ENCODE measurements at places on chromosomes 6 and 20.
A peak's percentile ranks its signal among the peaks of the same experiment; 100 is the strongest.

DNA sequence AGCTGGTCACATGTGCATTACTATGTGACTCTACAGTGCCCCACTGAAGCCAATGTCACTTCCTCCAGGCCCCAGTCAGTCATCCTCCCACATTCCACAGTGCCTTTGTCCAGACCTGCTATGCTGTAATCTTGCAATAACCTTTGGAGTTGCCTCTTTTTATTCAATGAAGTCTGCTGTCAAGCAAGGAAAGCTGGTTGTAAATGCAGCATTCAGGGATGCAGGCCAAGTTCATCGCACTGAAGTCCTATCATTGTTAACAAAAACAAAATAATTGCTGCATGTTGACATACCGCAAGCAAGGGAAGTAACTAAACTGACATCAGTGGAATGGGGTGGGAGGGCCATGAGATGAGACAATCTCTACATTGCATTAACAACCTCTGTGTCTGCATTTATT lies 131.2 kb upstream of the CDYL start:
- DNase-seq, result no peak

DNA sequence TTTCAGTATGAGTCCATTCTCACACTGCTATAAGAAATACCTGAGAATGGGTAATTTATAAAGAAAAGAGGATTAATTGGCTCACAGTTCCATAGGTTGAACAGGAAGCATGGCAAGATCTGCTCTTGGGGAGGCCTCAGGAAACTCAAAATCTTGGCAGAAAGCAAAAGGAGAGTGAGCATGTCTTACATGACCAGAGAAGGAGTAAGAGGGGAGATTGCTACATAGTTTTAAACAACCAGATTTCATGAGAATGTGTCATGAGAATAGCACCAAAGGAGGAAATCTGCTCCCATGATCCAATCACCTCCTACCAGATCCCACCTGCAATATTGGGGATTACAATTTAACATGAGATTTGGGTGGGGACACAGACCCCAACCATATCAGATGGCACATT lies 672.4 kb downstream of the HTR1B start:
- no peak for DNase-seq

DNA sequence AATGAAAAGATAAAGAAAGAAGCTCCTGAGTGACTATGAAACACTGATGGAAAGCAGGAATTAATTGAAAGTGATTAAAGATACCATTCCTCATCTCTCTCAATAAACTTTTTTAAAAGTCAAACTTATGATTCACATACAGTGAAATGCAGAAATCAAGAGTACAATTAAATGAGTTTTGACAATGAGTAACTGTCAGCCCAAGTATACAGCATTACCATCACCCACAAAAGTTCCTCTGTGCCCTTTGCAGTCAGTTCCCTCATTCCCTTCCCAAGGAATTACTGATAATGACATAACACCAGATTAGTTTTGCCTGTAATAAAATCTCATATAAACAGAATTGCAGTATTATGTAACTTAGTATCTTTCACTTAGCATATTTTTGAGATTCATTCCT lies 44.5 kb downstream of the ATG5 start:
- no peak for DNase-seq

GRCh38 chr20:59400708-59401107 lies 100.3 kb downstream of the EDN3 start:
- DNase-seq, result no peak

GRCh38 chr6:10416863-10417641 lies 2.2 kb upstream of the TFAP2A start:
- no peak for DNase-seq

DNA sequence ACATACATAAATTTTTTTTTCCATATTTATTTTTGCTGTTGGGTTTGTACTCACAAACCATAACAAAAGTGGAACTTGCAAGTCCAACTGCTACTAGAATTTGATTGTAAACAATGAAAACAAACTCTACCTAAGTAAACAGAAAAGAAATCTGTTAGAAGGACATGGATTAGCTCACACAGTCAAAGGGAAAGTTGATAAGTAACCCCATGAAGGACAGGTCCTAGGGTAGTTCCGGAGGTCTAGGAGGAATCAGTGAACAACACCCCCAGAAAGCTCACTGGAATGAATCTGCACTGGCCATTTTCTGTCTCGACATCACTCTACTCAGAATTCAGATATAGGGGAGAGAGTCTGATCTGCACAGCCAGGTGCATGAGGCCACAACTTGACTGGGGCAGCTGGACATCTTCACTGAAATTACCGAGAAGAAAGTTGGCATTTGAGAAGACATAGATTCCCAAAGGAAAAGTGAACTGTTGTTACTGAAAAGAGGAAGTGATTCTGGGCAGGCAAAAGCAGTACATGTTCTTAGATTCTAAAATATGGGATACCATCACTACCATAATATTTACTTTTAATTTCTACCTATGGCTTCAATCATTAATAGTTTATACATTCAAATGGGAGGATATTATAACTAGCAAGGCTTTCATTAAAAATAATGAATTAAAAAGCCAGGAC lies 76.4 kb downstream of the HMGN3 start:
- DNase-seq, result no peak

- DNase-seq, result no peak
Measured at GRCh38 chr6:12545619-12546409, 170.8 kb upstream of the PHACTR1 start.

DNA sequence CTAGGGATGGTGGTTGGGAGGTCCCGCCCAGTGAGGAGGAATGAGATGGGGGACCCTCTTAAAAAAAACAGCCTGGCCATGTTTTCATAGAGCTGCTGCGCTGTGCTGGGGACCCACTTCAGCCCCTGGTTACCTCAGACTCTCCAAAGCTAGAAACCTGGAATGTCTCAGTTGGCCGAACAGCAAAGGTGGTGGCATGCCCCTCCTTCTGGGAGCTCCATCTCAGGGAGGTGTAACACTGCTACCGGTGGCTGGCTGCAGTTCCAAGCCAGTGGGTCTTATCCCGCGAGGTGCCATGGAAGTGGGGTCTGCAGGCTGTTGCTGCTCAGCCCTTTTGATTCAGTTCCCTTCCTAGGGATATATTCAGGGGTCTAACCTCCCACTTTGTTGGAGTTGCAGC lies 35.7 kb upstream of the TFB1M start:
- no peak for DNase-seq

GRCh38 chr6:31908791-31909190 lies 6.9 kb upstream of the ZBTB12 start:
- DNase-seq, result no peak

- DNase-seq, result peak; percentile 17
Measured at GRCh38 chr20:23362392-23363256, 642 bp downstream of the GZF1 start.

GRCh38 chr20:43721429-43722152 lies 5.2 kb downstream of the GTSF1L start:
- DNase-seq, result no peak

GRCh38 chr6:11307226-11307625 lies 74.8 kb upstream of the NEDD9 start:
- peak; percentile 15 for DNase-seq

- DNase-seq, result no peak
Measured at GRCh38 chr20:11585752-11586352, 331.8 kb upstream of the BTBD3 start.

GRCh38 chr20:34210271-34210670 lies 31.0 kb upstream of the ASIP start:
- DNase-seq, result no peak

DNA sequence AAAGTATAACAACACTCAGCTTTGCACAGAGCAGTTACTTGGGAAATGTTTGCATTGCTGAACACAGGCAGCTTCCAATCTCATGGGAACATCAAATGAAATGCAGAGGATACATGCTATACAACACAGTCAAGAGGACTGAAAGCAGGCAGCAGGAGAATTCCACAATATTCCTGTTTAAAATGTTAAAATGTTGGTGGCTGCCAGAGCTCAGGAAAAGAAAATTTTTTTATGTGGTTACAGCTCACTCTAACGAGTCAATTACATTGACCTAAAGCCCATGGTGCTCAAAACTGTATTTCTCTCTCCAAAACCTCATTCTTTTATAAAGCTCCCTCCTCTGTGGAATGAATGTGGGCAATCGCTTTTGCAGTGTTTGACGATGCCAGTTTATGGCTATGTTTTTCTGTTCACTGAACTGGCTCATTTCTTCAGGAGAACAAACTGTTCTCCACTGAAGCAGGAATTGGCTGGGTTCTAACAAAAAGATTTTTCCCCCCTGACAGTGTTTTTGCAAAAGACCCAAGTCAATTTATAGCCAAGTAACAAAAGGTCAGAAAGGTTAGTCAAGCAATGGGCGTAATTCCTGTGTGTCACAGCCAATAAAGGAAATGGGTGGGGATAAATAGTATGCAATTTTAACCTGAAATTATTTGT lies 69.0 kb downstream of the ZHX3 start:
- DNase-seq, result no peak

GRCh38 chr20:20083807-20084206 lies 31.5 kb downstream of the CFAP61 start:
- DNase-seq, result no peak

DNA sequence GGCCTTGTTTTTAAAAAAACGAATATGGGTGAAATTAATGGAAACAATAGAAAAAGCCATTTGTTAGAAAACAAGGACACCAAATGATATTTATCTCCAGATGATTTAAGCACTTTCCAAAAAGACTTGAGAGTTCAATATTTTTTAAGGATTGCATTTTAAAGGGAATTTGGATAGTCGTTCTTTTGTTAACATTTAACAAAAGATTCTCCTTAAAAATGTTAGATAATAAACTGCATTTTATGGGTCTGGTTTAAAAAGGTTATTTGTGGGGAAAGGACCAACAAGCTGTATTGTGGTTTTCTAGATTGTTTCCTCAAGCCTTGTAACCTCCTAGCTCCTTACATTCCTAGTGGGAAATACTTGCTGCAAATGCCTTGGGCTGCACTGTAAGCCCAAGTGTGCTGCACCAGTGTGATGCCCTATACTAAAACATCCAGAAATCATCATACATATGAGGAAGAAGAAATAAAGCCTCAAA lies 1.5 kb upstream of the PHIP start:
- DNase-seq, result no peak

DNA sequence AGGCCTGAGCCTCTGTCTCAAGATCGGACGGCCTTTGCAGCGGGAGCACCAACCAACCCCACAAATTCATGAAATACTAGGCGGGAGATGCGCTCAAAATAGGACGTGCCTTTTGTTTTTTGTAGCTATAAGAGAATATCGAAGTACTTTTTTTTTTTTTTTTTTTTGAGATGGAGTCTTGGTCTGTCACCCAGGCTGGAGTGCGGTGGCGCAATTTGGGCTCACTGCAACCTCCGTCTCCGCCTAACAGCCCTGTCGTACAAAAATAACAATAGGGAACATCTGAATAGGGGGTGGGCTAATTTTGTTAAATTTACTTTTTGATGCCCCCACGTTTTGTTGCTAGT lies 5.9 kb upstream of the TUBB2A start:
- DNase-seq, result no peak

DNA sequence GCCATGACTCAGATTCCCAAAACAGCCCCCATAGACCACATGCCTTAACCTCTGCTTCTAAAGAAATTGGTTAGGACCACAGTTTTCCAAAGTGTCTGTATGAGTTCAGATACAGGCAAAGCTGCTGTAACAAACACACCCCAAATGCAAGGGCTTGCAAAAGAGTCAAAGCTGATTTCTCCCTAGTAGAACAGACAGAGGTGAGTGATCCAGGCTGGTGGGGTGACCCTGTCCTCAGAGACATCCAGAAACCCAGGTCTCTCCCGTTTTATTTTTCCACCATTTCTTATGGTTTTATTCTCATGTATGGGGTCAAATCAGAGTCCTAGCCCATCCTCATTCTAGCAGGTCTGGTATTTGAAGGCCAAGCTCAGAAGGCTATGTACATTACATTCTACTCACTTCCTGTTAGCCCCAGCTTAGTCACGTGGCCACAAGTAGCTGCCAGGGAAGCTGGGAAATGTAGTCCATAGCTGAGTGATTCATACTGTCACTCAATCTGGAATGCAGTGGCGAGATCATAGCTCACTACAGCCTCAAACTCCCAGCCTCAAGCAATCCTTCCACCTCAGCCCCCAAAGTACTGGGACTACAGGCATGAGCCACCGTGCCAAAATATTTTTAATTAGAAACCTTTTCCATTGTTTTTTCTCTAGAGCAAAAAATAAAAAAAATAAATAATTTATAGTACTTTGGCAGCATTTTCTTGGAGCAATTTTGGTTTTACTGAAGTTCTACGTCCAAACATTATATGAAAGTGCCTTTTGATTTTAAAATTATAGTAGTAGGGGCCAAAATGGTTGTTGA lies 175.2 kb downstream of the ZMYND8 start:
- DNase-seq, result no peak

DNA sequence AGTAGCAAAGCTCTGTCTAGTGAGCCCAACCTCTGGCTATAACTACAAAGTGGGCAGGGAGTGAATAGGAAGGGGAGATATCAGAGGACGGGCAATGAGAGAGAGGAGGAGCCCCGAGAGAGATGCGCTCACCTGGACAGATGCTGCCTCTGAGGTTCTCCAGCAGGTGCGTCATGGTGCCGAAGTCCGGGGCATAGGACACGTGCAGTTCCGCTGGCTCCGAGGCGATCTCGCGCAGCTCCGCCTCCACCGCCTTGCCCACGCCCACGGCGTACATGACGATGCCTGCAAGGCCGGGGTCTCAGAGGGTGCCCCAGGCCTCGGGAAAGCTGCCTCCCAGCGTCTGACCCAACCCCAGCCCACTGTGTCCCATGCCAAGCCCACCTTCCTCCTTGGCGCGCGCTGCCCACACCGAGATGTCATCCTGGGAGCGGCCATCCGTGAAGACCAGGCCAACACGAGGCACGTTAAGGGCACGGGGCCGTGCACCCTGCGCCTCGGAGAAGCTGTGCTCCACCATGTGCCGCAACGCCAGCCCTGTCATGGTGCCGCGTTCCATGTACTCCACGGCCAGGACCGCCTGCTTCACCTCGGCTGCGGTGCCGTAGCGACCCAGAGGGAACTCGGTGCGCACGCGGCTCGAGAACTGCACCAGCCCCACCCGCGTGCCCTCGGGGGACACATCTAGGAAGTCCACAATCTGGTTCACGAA lies 8.7 kb upstream of the RBPJL start:
- no peak for DNase-seq

DNA sequence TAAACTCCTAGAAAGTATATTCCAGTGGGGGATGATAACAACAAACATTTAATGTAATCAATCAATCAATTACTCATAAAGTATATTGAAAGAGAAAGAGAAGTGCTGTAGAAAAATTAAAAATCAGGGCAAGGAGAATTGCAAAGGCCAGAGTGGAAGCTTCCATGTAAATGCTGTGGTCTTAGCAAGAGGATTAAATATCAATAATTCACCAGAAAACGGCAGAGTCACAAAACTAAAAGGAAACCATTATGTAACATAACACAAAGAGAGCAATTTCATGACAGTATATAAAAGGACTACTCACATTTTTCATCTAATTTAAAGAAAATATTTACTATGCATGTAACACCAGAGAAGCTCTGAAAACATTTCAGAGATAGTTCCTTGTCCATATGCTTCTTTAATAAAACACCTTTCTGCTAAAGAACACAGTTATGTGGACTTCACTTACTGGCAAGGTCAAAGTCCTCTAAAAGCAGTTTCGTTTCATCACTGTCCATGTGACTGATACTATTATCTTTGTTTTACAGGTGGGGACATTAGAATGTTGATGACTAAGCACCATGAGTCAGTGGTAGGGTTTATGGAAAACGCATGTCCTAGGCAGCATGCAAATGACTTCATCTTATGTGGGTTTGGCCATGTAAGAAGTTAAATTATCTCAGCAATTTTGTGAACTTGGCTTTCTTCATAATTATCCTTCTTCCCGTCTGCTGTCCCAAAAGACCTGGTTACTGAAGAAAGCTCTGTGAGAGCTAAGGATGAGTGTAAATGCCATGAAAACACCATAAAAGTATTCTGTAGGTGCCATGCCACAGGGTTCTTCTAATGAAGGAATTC lies 185.8 kb upstream of the TENT5A start:
- DNase-seq, result no peak

GRCh38 chr6:14717307-14717706 lies 528.6 kb upstream of the JARID2 start:
- no peak for DNase-seq

All from stimulated activated naive CD8-positive, alpha-beta T cell treated with anti-CD3 and anti-CD28 coated beads, Interleukin-15, amount 100 ng/mL, for 72 hours (primary cell).